GM04504 (cell line): ENCODE measurements at places on chromosomes 3 and 15.
A peak's percentile ranks its signal among the peaks of the same experiment; 100 is the strongest.

GRCh38 chr3:72492240-72492639, 356.0 kb downstream of the SHQ1 start:
- peak; percentile 96 for DNase-seq

GRCh38 chr3:152083135-152083534, 185.6 kb upstream of the MBNL1 start:
- no peak for DNase-seq

DNA sequence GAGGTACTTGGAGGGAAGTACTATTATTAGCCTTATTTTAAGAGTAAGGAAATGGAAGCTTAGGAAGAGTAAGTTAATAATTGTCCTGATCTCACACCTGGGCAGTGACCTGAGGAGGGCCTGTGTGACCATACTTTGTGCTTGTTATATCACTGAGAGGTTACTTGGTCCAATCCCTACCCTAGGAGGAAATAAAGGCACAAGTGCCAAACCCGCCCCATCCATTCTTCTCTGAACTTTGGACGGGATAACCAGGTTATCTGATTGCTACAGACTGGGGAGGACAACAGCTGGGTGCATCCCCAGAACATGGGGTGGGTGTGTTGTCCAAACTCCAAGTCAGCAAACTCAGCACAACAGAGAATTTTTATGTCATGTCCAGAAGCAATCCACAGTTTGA, 77.7 kb upstream of the NR2E3 start:
- DNase-seq = no peak

DNA sequence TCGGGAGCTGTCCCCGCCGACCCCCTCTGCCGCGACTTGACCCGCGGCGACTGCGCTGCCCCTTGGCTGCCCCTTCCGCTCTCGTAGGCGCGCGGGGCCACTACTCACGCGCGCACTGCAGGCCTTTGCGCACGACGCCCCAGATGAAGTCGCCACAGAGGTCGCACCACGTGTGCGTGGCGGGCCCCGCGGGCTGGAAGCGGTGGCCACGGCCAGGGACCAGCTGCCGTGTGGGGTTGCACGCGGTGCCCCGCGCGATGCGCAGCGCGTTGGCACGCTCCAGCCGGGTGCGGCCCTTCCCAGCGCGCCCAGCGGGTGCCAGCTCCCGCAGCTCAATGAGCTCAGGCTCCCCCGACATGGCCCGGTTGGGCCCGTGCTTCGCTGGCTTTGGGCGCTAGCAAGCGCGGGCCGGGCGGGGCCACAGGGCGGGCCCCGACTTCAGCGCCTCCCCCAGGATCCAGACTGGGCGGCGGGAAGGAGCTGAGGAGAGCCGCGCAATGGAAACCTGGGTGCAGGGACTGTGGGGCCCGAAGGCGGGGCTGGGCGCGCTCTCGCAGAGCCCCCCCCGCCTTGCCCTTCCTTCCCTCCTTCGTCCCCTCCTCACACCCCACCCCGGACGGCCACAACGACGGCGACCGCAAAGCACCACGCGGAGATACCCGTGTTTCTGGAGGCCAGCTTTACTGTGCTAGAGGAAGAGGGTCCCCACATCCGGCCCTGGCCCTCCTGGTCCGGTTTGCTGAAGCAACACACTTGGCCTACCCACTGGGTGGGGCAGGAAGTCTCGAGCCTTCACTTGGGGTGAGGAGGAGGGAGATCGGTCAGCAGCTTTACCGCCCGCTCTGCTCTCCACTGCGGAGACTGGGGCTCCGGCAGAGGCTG, at the start of gene RASSF1:
TSS of gene RASSF1 (minus strand) at position 389 of the 882 bp plus-strand sequence. CDS start at position 358, 31 bp downstream.
- DNase-seq = no peak

- no peak for DNase-seq
Measured at GRCh38 chr3:108863799-108864135, 41.2 kb downstream of the TRAT1 start.

DNA sequence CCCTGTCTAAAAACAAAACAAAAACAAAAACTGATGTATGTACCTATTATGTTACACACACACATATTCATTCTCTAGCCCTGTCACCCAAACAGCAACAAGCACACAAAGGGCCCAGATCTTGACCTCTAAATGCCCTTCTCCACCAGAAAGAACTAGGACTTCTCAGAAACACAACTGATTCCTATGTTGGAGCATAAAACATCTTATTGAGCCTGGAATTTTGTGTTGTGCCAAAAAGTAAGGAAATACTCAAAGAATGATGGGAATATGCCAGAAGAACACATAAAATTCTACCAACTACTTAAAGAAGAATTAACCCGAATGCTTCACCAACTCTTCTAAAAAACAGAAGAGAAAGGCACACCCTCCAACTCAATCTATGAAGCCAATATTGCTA, 66.7 kb upstream of the OCA2 start:
- no peak for DNase-seq

GRCh38 chr3:167450675-167451074, 23.2 kb downstream of the SERPINI2 start:
- no peak for DNase-seq

GRCh38 chr15:67389975-67390374, 131.0 kb upstream of the C15orf61 start:
- DNase-seq = no peak

- DNase-seq = no peak
Measured at GRCh38 chr15:60949039-60949977, 279.8 kb downstream of the RORA start.

- DNase-seq = no peak
Measured at GRCh38 chr15:91854639-91854990, 1.1 kb downstream of the SLCO3A1 start.

- no peak for DNase-seq
Measured at GRCh38 chr3:126573492-126574117, 14.9 kb upstream of the C3orf22 start.

GRCh38 chr3:75176937-75177336, 487.2 kb upstream of the FRG2C start:
- no peak for DNase-seq

DNA sequence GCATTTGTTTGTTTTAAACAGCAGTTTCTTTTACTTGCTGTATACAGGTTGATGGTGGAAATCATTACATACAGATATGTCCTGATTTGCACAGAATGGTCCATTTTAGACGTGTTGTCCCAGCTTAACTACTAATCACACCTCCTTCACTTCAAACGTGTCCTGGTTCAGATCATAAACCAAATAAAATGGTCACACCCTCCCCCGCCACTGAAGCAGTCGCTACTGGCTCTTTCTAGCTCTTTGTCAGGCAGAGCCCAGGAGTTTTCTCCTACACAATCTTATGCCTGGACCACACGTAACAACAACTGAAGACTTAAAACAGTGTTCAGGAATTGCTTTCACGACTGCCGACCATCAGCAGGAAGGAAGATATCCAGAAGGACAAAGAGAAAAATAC, 73.6 kb downstream of the MESD start:
- DNase-seq = no peak

GRCh38 chr3:146974001-146974400, 368.9 kb upstream of the PLSCR5 start:
- DNase-seq = no peak

- no peak for DNase-seq
Measured at GRCh38 chr15:100645671-100646070, 43.3 kb downstream of the ASB7 start.
